Memory B cell (primary cell): ENCODE measurements at places on chromosomes 1 and 21.

DNA sequence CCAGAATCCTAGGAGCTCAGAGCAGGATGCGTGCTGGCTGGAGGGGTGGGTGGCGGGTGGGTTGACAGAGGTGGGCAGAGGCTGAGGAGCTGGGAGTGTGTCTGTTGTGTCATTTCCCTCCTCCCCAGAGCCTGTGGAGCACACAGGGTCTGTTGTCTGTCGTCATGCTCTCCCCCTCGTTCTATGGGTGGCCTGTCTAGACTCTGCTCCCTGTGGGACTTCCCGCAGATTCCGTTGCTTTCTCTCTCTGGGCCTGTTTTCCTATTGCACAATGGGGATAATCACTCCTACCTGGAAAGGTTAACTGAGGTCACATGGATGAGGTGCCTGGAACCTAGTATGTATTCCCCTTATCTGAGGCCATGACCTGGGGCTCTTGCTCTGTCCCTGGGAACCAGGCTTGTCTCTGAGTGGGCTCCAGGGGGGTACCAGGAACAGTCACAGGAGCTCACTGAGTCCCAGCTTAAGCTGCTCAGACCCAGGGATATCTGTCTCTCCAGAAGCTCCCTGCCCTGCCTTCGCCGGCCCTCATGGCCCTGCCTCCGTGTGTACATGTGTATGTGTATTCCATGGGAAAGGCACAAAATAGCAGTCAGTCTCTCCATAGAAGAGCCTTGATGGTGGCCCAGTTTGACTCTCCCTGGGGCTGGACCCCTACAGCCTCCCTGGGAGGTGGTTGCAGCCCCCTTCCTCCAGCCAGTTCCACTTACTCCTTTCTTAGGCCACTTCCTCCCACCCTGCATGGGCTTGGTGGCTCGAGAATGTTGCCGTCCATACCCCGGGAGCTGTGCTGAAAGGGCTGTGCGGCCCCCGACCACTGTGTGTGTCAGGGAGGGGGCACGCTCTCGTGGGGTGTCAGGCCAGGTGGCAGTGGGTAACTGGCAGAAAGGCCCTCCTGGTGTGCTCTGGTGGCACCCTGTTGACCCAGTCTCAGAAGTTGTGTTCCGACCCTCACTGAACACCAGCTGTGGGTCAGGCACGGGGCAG lies 17.9 kb downstream of the PTPRF start:
- DNase-seq = no peak
- H3K27me3 ChIP-seq = peaks cover 22% of the 10 kb centered on the region
- peaks cover 7% of the 10 kb centered on the region for H3K4me1 ChIP-seq

- H3K27me3 ChIP-seq = no peaks in the 10 kb centered on the region
- H3K4me3 ChIP-seq = no peak overlapping the region
- peaks cover 56% of the 10 kb centered on the region for H3K4me1 ChIP-seq
- DNase-seq = no peak
- no peak overlapping the region for H3K27ac ChIP-seq
Observed at GRCh38 chr1:197695961-197696360, 79.3 kb downstream of the DENND1B start.

DNA sequence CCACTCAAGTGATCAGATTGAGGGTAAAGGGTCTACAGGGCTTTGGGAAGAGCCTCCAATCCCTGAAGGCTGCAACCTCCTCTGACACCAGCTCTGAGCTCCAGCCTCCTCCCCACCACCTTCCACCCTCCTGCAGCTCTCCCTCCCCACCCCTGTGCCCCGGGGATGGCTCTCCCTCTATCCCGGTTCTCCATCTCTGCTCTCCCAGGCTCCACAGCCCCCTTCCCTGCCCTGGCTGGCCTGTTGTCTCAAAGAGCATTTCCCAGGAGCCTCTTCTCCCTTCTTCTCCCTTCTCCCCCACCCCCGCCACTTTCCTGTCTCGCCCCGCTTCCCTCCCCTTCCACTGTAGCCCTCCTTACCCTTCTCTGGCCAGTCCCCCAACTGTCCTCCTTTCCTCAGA lies 1.1 kb downstream of the PLEKHA6 start:
- no peak overlapping the region for H3K4me3 ChIP-seq
- no peaks in the 10 kb centered on the region for H3K36me3 ChIP-seq
- no peak for DNase-seq

DNA sequence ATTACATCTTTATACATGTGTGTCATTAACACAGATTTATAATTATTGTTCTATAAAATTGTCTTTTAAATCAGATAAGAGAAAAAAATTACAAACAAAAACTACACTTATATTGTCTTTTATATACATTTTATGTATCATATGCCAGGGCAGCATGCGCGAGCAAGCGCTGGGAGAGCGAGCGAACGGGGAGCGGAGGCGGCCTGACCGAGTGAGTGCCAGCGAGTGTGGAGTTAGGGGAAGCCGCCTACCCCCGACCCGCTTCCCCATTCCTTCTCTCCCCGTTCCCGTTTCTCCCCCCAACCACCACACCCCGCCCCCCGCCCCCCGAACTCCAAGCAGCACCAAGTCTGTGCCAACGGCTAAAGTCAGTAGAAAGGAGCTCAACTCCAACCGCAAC lies 23.0 kb upstream of the SLAMF1 start:
- peaks cover 7% of the 10 kb centered on the region for H3K36me3 ChIP-seq
- H3K4me1 ChIP-seq = peaks cover 27% of the 10 kb centered on the region
- no peak for DNase-seq
- H3K27ac ChIP-seq = no peak overlapping the region
- no peak overlapping the region for H3K4me3 ChIP-seq
